ENCODE measurements at places on chromosomes 12 and 14.

- DNase-seq: peak; percentile 89
These were observed 6.8 kb upstream of the BAZ2A start for GRCh38 chr12:56636675-56637540.

GRCh38 chr12:105935106-105935505 lies 203.6 kb downstream of the NUAK1 start:
- no peak for DNase-seq

DNA sequence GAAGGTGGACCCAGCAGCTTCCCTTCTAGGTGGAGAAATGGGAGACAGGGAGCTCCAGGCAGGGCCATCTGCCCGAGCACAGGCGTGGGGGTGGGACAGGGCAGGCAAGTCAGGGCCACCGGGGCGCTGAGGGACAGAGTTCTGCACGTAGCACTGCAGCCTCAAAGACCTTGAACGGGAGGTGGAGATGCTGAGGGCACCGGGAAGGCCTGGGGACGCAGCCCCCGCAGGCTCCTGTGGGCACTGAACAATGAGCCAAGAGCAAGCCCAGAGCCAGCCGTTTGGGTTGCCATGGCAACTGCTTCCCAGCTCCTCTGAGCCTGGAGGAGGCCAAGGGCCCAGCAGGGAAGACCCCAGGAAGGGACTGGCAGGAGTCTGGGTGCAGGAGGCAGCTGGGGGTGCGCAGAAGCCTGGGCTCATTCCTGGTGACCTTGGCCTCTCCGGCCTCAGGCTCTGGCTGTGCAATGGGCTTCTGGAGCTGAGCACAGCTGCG lies 3.4 kb downstream of the LBHD2 start:
- DNase-seq: no peak

GRCh38 chr12:66176105-66176900 lies 6.5 kb upstream of the TMBIM4 start:
- DNase-seq: peak; percentile 83

DNA sequence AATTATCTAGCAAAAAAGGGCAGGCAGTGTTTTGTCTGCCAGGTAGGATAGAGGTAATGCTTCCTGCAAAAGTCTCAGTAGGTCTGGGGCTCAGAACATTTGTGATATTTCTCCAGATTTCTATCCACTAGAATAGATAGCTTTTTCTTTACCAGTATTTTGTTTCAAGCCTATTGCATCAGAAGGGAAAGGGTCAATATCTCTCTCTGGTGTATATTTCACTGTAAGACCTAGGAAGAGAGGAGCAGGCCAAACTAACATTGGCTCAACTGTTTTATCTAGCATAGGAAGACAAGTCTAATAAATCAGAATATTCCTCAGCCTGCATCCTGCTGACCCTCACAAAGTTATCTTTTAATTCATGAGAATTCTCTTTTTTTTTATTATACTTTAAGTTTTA lies 106.7 kb upstream of the DAAM1 start:
- DNase-seq: no peak

DNA sequence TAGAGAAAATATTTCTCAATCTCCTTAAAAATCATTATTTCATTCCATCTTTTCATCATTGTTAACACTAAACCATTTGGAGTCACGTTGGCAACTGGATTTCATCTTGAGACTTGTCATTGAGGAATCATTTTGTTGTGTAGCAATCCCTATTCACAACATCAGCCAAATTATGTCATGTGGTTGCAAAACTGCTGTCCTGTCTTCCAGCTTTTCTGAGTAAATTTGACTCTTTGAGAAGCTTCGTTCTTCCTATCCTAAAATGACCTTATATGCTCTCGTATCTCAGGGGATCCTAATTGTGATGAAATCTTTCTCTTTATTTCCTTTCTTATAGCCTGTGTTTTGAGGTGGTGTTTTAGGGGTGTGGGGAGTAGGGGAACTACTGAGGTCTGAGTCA lies 30.6 kb upstream of the KICS2 start:
- peak; percentile 80 for DNase-seq

GRCh38 chr12:111677186-111677585 lies 8.6 kb downstream of the BRAP start:
- DNase-seq: no peak

DNA sequence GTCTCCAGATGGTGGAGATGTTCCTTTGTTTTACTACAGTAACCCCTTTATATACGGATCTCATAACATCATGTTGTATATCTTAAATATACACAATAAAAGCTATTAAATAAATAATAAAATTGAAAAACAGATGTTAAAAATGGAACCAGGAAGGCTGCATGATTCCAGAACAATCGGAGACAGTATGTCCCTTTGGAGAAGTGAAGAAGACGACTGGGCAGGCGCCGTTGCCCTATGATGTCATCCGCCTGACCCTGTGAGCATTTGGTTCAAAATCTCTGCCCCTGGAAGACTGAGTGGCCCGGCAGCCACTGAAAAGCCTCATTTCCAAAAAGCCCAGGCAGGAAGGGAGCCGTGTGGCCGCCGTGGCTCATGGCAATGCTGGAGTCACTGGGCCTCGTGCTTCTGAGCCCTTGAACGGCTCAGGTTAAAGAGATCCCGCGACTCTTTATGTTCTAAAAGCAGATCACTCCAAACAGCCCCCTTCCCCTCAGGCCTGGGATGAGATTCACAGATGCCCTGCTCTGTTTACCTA lies 30.8 kb downstream of the RIMBP2 start:
- no peak for DNase-seq

- no peak for DNase-seq
These were observed 30.8 kb upstream of the AKAP5 start for GRCh38 chr14:64434528-64434927.

Data from suppressor macrophage treated with lipopolysaccharide for 1 hour (primary cell).